A673 (cell line): ENCODE measurements at places on chromosomes 7 and 10. TPM values are rescaled to one million over a fixed set of nuclear protein-coding genes. Genes with fewer than 3 reads are reported as not detected.

HMX2 gene
- total RNA-seq: not detected in 2 replicates

C10orf95 gene
- 0.42 TPM in 1 of 2 replicates, not detected in the other for total RNA-seq

ZNF804B gene
- total RNA-seq: not detected in 2 replicates

PPP1R17 gene
- not detected in 2 replicates for total RNA-seq

SERPINE1 gene
- 4.7 and 5.3 TPM in 2 replicates for total RNA-seq

STAG3 gene
- total RNA-seq: 1.2 and 2.4 TPM in 2 replicates

TAS2R3 gene
- 0.94 and 0.99 TPM in 2 replicates for total RNA-seq
